ENCODE measurements at places on chromosomes 6 and 20.
A peak's percentile ranks its signal among the peaks of the same experiment; 100 is the strongest.

DNA sequence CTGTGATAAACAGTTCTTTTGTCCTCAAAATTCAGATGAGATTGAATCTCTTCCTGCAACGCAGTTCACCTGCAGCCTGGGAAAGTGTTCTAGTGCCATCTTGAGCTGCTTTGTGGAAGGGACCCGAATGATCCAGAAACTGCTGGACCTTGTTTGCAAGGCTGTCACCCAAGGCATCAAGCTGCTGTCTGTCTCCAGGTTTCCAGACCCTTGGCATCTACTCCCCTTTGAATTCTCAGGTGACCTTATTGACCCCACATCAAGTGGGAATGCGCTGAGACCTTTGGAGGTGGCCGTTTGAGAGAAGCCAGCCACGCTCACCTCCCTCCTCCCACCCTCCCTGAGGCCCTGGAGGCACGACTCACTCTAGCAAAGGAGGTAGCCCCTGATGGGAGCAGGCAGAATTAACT lies 112.5 kb downstream of the EDN3 start:
- no peak for DNase-seq

DNA sequence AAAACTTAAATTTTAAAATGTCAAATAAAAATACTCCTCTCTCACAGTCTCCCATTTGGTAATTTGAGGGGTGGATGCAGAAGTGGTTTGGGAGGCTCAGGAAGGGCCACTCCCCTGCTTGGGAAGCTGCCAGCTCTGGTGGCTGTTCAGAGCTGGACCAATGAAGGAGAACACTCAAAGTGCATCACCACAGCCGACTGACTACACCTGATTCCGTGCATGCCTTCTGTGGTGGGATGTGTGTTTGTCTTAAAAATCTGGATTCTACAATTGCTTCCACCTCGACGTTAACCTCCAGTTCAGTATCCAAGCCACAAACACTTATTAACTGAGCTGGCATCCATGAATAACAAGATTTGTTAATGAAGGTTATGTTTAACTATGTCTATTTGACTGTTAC lies 137.3 kb downstream of the FOXC1 start:
- DNase-seq, result no peak

DNA sequence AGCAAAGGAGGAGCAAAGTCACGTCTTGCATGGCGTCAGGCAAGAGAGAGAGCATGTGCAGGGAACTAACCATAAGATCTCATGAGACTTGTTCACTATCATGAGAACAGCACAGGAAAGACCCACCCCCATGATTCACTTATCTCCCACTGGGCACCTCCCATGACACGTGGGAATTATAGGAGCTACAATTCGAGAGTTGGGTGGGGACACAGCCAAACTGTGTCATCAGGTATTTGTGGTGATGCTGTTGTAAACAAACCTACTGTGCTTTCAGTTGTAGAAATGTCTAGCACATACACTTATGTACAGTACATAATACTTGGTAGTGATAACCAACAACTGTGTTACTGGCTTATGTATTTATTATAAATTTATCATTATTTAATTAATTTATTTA lies 128.3 kb downstream of the UTRN start:
- DNase-seq, result no peak

- no peak for DNase-seq
Measured at GRCh38 chr6:12715437-12715836, 1.1 kb upstream of the PHACTR1 start.

- no peak for DNase-seq
Measured at GRCh38 chr6:46756469-46757213, 9.9 kb downstream of the ANKRD66 start.

DNA sequence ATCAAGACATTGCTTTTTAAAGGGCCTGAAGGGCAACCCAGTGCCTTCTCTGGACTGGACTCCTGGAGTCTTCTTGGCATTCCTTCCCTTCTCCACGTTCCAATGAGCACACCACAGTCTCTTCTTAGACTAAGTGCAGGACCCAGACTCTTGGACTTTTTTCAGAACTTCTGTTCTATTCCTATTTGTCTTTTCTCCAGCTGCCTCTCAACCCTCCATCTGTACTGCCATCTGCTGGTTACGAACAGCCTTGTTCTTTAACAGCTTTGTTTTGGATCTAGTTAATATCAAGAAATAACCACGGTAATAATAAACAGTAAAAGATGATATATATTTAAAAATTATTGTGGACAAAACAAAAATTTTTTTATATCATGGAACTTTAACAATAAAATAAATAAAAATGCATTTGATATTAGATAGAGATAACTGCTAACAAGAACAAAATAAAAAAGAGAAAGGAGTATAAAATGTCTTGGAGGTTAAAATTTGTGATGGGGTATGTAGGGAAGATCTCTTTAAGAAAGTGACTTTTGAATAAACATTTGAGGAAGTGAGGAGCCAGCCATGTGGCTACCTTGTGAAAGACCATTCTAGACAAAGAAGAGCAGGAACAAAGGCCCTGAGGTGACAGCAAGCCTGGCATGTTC lies 105.1 kb upstream of the HCRTR2 start:
- no peak for DNase-seq

- DNase-seq, result no peak
Measured at GRCh38 chr20:18066421-18067333, 9.0 kb upstream of the OVOL2 start.

- DNase-seq, result no peak
Measured at GRCh38 chr6:83260577-83260976, 67.4 kb downstream of the RWDD2A start.

DNA sequence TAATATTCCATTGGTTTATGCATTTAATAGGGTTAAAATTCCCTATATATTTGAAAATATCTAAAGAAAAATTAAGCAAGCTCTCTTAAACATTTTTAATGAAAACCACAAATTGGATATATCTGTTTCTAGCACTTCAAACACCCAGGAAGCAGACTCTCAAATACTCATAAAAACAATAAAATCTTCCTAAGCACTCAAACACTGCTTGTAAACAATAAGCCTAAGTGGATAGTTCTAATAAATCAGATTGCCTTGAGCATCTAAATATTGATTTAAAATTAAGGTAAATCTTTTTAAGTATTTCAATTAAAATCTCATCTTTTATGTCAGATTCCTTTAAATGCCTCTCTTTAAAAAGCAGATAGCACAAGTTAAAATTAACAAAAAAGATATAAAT lies 254.4 kb downstream of the KCNQ5 start:
- no peak for DNase-seq

GRCh38 chr20:5608442-5609161 lies 141.6 kb upstream of the SHLD1 start:
- DNase-seq, result no peak

DNA sequence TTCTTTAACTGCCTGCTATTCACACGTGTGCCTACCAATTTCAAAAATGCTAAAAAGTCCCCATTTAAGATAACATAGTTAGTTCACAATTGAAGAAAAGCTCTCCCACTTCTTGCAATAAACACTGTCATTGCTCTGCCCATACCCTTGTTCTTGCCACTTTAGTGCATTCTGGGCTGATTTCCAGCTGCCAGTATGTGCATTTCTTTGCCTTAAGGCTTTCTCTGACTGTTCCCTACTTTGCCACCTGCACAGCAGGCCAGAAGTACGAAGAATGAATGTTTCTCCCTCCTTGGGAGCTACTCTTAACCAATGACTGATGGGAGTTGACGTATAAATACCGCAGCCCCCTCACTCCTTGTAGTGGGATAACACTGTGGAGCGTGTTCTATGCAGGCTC lies 16.0 kb upstream of the ATRN start:
- DNase-seq, result no peak

DNA sequence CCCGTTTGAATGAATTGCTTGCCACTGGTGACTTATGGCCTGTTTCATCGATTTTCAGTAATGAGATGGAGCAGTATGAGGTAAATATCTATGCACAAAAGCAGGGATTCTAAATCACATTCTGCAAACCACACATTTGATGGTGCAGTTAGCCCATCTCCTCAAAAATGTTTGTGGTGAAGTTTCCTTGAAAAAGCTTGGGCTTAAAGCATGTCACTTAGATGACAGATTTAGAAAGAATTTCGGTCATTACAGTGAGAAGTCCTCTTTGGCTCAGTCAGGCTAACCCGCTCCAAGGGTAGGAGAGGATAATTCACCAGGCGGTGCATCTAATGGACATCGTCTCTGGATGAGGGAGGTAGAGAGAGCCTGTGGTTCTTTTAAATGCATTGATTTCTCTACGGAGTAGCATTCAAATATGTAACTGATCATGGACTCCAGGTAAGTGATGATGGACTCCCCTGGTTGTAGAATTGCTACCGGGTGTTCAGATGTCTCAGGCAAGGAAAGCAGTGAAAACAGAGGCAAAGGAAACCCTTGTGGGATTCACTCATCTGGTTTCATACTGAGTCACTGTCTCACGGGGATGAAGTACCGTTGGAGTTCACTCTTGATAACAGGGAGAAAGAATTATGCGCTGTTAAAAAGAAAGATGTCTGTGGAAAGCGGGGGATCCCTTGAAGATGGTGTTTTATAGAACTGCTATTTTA lies 65.3 kb downstream of the AIG1 start:
- no peak for DNase-seq

DNA sequence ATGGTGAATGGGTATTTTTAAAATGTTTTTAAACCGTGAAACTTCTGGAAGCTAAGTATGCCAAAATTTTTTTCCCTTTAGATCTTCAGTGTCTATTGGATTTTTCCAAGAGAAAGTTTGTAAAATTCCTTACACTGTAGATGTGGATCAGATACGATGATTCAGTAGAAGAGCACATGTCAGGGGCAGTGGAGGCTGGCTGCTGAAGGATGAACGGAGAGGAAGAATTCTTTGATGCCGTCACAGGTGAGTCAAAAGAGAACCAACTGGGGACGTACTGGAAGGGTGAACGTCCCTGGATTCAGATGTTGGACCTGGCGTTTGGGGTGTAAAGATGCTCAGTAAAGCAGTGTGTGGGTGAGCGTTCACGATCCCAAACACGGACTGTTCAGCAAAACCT lies 17.7 kb downstream of the OSBPL2 start:
- DNase-seq, result no peak

DNA sequence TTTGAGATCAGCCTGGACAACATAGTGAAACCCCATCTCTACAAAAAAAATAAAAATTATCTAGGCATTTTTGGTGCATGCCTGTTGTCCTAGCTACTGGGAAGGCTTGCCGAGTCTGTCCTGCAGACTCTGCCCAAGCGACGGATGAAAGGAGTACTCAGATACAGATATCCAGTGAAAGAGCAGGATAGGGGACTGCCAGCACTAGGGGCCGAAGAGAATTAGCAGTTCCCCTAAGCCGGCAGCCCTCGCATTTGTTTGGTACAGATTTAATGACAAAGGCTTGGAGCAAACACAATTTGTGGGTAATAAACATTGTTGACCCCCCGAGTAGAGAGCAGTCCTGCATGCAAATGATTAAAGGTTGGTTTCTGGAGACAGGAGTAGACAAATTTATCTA lies 5.4 kb upstream of the TBC1D20 start:
- DNase-seq, result no peak

DNA sequence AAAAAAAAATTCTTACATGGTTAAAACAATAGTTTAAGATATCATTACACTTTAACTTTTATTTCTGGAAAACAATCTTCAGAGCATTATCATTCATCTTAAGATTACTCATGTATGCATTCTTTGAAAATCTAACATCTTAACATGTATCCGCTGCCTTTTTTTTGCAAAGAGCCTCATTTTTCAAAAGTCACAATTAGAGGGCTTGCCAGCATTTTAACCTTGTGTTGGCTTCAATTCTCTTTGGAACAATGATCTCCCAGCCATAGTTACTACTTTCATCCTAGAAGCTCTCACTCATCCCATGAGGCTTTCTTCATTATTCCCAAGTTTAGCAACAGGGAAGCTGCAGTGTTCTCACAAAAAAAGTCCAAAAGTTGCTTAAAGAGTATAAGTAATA lies 330.8 kb downstream of the BCKDHB start:
- no peak for DNase-seq

- no peak for DNase-seq
Measured at GRCh38 chr6:100453701-100454521, 10.8 kb downstream of the SIM1 start.

DNA sequence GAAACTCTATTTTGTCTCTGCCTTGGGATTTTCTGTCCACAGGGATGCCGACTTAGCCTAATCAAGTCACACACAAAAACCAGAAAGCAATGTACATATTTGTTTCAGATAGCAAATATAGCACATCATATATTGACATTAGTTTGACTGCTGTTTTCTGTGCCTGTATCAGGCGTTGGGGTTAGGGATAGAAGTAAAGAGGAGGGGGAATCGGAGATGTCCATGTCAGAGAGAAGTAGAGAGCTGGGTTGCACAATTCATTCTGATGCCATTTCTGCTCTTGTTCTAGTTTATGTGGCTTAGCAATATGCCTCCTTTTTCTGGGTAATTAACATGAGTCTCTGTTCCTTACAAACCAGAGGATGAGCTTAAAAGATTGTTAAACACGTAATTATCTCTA lies 14.7 kb upstream of the IPCEF1 start:
- no peak for DNase-seq

DNA sequence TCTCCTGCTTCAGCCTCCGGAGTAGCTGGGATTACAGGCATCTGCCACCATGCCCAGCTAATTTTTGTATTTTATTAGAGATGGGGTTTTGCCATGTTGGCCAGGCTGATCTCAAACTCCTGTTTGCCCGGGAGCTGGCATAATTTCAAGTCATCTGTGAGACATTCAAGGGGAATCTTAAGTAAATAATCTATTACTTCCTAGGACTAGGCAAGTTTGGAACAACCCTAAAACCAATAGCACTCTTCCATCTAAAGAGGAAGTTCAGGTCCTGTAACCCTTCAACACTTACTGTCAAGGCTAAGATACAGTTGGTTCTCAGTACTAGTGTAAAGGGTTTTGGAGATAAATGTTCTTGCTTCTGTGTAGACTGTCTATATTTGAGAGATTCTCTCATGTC lies 267.8 kb upstream of the IRAK1BP1 start:
- no peak for DNase-seq

DNA sequence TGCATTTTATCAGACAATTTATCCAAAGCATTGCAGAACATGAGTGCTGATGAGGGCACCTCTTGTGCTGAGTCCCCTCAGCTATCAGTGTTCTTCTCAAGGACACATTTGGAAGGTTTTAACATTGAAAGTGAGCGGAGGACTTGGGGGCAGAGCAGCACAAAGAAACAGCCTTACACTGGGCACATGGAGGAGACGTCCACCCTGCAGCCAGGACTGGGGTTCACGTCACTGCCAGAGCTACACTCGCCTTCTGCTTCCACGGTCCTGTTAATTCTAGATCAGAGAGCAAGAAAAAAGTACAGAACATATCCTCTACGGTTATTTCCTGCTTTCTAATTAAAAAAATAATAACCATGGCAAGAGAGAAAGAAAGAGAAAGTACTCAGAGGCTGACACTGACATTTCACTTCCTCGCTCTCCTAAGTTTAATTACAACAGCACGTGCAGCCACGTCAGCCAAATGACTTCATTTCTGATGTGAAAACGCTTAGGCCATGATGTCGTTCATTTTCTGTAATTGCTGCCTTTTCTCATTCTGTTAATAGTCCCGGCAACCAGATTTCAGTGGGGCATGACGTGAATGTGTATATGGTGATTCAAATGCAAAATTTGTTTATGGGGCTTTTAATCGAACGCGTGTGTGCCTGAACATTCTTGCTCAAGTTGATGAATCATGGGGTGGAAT lies 5.1 kb downstream of the PRND start:
- DNase-seq, result peak; percentile 39

- DNase-seq, result no peak
Measured at GRCh38 chr6:149182262-149182661, 135.2 kb upstream of the TAB2 start.
